ENCODE measurements at places on chromosomes 13 and 19.

- no peak for DNase-seq
These were observed 22.9 kb downstream of the SBNO2 start for GRCh38 chr19:1151037-1151724.

DNA sequence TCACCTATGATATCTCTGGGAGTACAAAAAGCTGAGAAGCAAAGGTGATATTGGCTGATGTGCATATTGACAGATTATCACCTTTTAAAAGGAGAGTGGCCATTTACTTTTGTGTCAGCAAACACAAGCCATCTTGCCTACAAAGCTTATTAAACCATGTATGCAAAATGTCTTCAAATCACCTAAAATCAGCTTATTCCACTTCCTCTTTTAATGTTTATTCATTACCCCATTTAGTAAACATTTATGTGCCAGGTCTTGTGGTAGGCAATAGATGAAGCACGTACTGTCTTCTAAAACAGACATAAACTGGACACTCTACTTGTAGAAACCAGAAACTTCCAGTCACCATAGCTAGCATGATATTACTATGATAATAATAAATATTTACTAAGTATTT is 354.6 kb downstream of the RBM26 start:
- DNase-seq = no peak

- peak; percentile 48 for DNase-seq
These were observed 3.2 kb downstream of the STX10 start for GRCh38 chr19:13146763-13147563.

DNA sequence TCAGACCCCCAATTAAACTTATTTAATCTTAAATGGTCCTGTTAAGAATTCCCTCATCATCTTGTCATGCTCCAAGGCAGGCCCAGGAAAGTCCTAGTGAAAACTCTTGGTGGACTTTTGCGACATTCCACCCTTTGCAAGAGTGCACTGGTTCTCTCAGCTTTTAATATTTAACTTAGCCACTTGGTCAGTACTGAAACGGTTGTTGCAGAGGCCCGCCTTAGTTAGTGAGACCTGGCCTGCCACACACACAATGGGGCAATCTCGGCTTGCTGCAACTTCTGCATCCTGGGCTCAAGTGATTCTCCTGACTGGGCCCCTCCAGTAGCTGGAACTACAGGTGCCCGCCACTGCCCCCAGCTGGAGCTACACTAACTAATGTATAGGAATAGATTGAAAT is 1366.0 kb downstream of the UQCRFS1 start:
- no peak for DNase-seq

- DNase-seq = no peak
These were observed 14.5 kb upstream of the ISYNA1 start for GRCh38 chr19:18452386-18452785.

DNA sequence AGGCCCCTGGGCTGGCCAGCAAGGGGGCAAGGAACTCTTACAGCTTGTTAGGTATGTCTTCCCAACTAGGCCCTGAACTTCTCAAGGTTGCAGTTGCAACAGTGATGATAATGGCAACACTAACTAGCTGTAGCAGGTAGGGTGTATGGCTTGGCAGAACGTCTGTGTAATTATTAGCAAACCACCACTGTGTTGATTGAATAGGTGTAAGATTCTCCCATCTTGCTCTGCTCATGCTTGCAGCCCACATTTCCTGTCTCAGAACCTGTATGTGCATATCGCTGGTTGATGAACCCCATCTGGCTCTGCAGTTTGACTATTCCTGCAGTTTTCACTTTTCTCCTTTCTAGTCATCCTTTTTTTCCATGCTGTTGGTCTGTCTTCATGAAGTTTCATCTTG is 178.8 kb downstream of the KATNAL1 start:
- no peak for DNase-seq

- DNase-seq = no peak
These were observed 57.8 kb downstream of the IER2 start for GRCh38 chr19:13207846-13208671.

- no peak for DNase-seq
These were observed 47.9 kb downstream of the ZNF99 start for GRCh38 chr19:22735911-22736645.

DNA sequence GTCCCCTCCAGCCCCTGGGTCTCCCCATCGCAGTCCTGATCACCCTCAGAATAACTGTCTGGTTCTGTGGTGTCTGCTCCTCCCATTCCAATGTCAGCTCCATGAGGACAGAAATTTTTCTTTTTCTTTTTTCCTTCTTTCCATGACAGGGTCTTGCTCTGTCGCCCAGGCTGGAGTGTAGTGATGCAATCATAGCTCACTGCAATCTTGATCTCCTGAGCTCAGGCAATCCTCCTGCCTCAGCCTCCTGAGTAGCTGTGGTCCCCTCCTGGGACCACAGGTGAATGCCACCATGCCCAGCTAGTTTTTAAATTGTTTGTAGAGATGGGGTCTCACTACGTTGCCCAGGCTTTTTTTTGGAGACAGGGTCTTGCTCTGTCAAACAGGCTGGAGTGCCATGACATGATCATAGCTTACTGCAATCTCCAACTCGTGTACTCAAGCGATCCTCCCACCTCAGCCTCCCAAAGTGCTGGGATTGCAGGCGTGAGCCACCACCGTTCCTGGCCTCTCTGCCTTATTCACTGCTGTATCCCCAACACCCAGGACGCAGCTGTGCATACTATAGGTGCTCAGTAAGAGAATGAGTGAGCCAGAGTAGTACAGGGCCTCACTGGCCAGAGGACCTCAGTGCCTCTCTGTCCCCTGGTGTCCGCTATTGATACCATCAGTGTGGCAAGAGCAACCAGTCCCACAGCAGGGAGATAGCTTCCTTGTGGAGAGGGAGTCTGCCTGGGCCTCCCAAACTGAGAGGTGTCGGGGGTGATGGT is 5.2 kb upstream of the DOCK6 start:
- no peak for DNase-seq

GRCh38 chr19:4327252-4327876 is 11.3 kb downstream of the STAP2 start:
- no peak for DNase-seq

GRCh38 chr13:38412266-38412665 is 62.6 kb downstream of the UFM1 start:
- DNase-seq = no peak

- no peak for DNase-seq
These were observed 51.7 kb upstream of the KLF2 start for GRCh38 chr19:16272945-16273344.

GRCh38 chr19:29086182-29086581 is 126.8 kb downstream of the UQCRFS1 start:
- no peak for DNase-seq

GRCh38 chr19:57648331-57649003 is 15.5 kb downstream of the ZNF211 start:
- no peak for DNase-seq

DNA sequence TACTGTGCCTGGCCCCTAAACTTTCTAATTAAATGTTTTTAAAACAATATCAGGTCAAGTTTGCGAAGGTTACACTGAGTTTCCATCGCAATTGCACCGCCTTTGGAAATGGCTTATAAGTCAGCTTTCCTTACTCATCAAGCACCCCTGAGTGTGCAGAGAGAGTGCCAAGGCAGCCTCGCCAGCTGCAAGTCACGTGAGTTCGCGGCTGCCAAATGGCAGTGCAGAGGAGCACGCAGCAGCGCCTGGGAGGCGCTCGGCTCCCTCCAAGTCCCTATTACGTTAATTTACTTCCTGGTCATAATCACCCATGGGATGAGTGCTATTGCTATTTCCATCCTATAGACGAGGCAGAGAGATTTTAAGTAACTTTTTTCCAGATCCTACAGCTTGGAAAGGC is 319.6 kb downstream of the TEX29 start:
- DNase-seq = no peak

- no peak for DNase-seq
These were observed 85.3 kb upstream of the RAP2A start for GRCh38 chr13:97348569-97349100.

DNA sequence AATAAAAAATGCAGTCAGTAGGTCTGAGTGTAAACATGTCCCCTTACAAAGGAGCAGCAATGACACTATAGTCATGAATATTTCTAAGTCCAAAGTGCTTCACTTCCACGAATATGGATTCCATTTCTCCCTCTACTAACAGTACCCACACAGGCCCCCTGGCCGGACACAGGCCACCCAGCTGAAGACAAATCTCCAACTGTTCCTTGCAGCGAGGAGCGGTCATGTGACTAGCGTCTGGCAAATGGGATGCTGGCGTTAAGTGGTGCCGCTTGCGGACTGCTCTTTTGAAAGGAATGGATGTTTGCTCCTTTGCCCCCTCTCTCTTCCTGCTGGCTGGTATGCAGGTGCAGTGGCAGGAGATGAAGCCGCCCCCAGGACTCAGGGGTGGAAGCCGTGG is 16.2 kb downstream of the PPP1R12C start:
- DNase-seq = no peak

DNA sequence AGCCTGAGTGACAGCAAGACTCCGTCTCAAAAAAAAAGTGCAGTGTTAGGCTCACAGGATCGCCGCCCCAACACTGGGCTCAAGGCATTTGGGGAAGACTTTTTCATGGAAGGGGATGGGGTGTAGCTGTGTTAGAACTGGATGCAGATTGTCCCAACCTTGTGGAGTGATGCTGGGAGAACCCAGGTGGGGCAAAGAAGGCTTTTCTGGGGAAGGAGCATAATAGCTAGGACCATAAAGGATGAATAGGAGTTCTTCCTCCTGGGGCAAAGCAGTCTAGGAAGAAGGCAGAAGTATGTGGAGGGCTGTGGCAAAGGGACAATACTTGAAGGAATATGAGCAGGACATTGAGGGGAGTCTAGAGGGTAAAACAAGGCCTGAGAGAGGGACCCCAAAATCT is 11.2 kb downstream of the TLE6 start:
- no peak for DNase-seq

DNA sequence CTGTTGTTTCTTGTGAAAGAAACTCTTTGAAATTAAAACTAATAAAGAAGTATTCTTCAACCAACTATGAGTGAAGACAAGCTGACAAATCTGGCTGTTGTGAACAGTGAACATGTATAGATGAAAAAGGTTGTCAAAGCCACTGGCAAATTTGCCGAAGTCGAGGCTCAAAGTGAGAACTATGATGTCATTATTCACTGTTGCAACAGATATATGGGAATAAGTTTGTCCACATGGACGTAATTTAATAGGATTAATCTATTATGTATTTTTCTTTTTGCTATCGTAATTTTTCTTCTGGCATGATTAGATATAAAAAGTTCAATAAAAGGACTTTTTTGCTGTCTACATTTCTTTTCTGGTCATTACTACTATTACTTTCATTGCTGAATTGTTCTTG is 223.2 kb upstream of the ZNF507 start:
- no peak for DNase-seq

- DNase-seq = no peak
These were observed 30.9 kb downstream of the MZT1 start for GRCh38 chr13:72696579-72696978.

GRCh38 chr19:57434386-57435061 is 601 bp upstream of the ZNF749 start:
- no peak for DNase-seq

GRCh38 chr13:44075113-44075512 is 195.4 kb downstream of the LACC1 start:
- no peak for DNase-seq

DNA sequence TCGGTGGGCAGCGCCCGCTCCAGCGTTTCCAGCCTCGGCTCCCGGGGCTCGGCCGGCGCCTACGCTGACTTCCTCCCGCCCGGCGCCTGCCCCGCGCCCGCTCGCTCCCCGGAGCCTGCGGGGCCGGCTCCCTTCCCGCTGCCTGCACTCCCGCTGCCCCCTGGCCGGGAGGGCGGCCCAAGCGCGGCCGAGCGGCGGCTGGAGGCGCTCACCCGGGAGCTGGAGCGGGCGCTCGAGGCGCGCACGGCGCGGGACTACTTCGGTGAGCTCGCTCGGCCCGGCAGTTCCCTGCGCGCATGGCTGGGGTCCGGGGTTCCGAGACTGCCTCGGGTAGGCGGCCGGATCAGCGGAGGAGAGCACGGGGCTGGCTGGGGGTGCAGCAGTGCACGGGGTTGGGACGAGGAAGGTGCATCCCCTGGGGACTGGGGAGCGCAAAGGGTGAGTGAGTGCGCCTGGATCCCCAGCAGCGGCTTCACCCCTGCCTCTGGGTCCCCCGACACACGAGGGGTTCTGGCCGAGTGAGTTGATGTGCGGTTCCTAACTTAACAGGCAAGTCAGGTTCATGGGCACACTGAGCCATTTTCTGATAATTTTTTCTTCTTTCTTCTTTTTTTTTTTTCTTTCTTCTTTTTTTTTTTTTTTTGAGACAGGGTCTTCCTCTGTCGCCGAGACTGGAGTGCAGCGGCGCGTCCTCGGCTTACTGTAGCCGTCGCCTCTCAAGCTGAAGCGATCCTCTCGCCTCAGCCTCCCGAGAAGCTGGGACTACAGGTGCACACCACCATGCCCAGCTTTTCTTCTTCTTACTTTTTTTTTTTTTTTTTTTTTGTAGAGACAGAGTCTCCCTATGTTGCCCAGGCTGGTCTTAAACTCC is 1.1 kb downstream of the WTIP start:
- DNase-seq = no peak
